ENCODE measurements at places on chromosomes 6 and 20.

- DNase-seq = no peak
Measured at GRCh38 chr20:35326740-35327073, 34.5 kb upstream of the FAM83C start.

DNA sequence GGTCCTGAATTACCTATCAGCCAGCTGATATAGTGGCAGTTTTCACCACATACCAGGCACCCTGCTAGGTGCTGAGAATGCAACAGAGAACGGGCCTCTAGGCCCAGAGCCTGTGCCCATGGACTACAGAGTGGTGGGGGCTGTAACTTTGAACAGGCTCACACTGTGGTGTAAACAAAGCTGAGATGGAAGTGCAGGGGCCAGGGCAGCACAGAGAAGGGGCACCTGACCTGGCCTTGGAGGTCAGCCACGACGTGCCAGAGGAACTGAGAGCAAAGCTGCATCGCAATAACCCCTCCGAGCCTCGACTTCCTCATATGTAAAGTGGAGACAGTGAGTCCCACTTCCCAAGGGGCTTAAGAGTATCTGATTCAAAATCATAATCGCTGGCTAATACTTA lies 105.8 kb downstream of the MAFB start:
- no peak for DNase-seq

DNA sequence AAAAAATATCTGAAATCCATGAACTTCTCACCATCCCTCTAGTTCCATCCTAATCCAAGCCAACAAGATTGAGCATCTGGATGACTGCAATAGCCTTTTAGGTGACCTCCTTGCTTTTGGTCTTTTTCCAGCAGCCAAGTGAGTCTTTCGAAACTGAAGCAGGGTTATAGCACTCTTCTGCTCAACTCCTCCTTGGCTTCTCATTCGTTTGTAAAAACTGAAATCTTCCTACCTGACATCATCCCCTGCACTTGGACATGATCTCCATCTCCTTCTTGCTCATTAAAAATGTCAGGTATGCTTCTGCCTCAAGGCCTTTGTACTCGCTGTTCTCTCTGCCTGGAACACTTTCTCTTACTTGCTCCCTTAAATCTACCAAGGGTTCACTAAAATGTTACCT lies 46.0 kb downstream of the STX7 start:
- DNase-seq = no peak

GRCh38 chr20:46438156-46438750 lies 31.8 kb upstream of the ELMO2 start:
- DNase-seq = peak; percentile 1

- no peak for DNase-seq
Measured at GRCh38 chr6:109595998-109596397, 95.0 kb downstream of the AK9 start.

- no peak for DNase-seq
Measured at GRCh38 chr6:15877231-15877630, 214.4 kb upstream of the DTNBP1 start.

DNA sequence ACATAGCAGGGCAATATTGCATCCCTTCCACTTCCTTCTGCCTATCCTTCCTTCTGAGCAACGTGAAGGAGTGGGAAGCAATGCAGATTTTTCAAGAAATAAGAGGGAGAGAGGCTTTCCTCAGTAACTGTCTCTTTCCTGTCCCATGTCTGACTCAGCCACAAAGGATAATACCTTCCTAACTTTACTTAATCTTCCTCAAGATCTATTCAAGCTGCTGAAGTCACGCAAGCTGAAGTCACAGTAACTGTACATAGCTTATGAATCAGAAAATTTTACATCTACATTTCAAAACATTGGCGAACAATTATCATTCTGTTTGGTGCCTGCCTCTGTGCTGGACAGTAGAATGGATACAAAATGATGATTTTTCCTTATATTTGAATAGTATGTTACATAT lies 86.4 kb upstream of the POU3F2 start:
- no peak for DNase-seq

GRCh38 chr20:8879669-8880068 lies 189.2 kb upstream of the PLCB4 start:
- no peak for DNase-seq

GRCh38 chr20:26208296-26209091 lies 511.8 kb upstream of the ZNF337 start:
- DNase-seq = peak; percentile 2

DNA sequence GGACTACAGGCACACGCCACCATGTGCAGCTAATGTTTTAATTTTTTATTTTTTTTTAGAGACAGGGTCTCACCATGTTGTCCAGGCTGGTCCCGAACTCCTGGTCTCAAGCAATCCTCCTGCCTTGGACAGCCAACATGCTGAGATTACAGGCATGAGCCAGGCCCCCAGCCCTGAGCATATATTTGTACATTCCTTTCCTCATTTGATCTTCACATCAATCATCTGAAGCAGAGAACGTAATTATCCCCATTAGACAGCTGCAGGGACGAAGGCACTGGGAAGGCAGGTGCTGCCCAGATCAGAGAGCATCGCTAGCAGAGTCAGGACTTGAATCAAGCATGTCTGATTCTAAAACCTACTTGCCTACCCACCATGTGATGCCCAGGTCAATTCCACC lies 41.0 kb upstream of the SIRPA start:
- no peak for DNase-seq

DNA sequence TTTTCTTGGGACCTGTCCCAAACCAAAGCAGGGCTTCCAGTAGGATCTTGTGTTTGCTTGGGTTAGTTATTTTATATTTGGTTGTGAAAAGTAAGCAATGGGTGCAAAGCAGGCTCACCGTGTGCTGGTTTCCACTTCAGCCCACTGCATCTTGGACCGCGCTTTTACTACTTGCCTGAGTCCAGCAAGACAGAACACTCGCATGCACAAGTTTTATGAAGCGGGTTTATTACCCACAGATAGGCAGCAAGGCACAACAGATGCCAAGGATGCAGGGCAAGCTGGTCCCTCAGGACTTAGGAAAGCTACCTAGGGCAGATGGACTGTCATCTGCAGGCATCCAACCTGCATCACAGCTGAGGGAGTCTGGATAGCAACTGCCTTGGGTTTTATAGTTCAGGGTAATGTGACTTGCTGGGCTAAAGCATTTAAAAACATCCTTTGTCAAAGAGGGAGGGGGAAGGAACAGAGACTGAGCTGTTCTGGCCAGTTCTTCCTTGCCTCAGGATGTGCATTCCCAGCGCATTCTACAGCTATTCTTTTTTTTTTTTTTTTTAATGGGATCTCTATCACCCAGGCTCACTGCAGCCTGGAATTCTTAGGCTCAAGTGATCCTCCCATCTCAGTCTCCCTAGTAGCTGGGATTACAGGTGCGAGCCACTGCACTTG lies 18.5 kb downstream of the CITED2 start:
- no peak for DNase-seq

DNA sequence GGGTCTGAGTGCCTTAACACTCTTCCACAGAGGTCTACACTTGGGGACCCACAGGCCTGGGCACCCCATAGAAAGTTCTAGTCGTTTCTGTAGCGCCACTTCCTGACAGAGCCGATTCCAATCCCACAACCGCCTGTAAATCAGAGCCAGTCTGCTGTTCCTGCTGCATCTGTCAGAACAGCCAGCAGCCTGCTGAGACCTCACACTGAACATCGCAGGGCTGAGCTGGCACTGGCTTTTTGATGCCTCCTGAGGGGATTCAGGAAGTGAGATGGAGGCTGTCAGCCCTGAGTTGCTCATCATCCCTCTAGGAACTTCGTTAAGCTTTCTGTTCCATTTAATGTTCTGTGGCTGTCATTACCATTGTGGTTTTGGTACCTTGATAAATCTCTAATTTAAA lies 48.9 kb downstream of the DCBLD1 start:
- DNase-seq = no peak

DNA sequence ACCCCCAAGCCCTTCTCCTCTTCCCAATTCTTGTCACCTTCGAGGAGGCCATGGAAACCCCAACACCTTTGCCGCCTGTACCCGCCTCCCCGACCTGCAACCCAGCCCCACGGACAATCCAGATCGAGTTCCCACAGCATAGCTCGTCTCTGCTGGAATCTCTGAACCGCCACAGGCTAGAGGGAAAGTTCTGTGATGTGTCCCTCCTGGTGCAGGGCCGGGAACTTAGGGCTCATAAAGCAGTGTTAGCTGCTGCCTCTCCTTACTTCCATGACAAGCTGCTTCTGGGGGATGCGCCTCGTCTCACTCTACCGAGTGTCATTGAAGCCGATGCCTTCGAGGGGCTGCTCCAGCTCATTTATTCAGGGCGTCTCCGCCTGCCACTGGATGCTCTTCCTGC lies 675 bp downstream of the ZBTB9 start:
- DNase-seq = no peak

DNA sequence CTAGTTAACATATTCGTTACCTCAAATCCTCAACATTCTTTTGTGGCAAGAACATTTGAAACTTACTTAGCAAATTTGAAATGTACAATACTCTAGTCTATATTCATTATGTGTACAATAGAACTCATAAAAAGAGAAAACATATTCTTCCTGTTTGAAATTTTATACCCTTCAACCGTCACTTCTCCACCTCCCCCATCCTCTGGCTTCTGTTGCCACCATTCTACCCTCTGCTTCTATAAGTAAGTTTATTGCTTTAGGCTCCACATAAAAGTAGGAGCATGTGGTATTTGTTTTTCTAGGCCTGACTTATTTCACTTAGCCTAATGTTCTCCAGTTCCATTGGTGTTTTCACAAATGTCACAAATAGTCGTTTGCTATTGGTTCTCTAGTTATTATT lies 205.3 kb downstream of the TENT5A start:
- DNase-seq = no peak

- no peak for DNase-seq
Measured at GRCh38 chr20:37868851-37869333, 34.0 kb upstream of the VSTM2L start.

DNA sequence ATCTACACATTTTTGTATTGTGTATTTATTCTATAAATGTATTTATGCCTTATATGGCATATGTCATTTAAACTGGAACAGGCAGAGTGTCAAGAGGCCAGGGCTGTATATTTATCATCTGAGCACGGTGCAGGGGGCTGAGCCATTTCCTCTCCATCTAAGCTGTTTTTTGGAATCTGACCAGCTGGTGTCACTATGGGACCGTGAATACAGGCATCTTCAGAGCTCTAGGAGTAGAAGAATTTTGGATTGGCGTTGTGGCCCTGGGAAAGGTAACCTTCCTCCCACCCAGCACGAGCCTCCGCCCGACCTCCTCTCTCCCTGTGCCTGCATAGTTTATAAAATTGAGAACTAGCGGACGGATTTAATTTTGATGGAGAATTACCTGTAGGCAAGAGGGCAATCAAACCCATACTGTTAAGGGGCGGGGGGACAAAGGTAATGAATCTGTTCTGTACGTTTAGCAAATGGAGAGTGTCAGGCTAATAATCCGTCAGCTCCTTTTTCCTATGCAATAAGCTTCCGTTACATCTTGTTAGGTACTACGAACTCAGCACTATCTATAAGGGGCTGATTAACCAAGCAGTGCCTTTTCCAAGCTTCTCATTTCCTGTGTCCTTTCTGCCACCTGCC lies 29.0 kb upstream of the EEF1E1 start:
- peak; percentile 15 for DNase-seq

DNA sequence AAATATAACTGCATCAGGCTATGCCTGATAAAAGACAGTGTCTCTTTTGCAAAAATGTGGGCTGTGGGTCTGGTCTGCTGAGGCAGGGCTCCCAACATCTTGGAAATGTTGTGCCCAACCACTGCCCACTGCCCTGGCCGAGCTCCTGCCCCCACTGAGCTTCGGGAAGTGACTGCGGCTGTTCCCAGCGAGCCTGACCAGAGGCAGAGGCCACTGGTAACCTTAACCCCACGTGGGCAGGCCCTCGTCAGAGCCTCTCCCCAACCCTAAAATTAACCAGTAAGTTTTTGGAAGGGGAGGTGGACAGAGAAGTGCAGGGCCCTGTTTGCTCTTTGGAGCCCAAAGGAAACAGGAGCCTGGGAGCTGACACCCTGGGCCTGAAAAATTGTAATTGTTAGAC lies 225.9 kb downstream of the MAFB start:
- DNase-seq = no peak

DNA sequence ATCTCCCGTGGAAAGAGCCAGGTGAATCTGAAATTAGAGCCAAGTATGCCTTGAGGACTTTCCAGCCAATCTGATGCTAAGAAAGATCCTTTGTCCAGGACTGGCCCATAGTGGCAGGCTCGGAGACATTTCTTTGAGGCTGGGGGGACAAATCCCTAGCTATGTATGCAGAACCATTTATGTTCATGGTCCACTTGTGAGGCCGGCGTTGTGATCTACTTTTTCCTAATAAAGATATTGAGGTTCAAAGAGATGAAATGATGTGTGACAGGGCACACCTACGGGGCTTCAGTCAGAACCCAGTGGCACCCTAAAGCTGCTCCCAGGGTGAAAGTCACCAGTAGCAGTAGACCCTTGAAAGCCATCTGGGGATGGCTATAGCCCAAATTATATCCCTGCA lies 120.3 kb upstream of the MAFB start:
- no peak for DNase-seq

GRCh38 chr6:132669690-132670291 lies 10.8 kb upstream of the TAAR1 start:
- DNase-seq = peak; percentile 9

DNA sequence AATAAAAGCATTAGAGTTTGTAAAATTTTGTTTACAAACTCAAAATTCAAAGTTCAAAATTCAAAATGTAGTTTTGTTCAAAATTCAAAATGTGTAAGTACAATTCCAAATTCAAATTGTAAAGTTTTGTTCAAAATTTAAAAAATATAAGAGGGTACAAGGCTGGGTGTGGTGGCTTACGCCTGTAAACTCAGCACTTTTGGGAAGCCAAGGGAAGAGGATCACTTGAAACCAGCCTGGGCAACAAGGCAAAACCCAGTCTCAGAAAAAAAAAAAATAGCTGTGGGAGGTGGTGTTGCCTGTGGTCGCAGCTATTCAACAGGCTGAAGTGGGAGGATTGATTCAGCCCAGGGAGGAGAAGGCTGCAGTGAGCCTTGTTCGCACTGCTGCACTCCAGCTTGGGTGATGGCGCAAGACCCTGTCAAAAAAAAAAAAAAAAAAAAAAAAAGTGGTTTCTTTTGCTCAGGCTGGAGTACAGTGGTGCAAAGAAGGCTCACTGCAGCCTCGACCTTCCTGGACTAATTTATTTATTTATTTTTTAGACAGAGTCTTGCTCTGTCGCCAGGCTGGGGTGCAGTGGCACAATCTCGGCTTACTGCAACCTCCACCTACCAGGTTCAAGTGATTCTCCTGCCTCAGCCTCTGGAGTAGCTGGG lies 5.4 kb upstream of the ZBTB12 start:
- DNase-seq = peak; percentile 30

DNA sequence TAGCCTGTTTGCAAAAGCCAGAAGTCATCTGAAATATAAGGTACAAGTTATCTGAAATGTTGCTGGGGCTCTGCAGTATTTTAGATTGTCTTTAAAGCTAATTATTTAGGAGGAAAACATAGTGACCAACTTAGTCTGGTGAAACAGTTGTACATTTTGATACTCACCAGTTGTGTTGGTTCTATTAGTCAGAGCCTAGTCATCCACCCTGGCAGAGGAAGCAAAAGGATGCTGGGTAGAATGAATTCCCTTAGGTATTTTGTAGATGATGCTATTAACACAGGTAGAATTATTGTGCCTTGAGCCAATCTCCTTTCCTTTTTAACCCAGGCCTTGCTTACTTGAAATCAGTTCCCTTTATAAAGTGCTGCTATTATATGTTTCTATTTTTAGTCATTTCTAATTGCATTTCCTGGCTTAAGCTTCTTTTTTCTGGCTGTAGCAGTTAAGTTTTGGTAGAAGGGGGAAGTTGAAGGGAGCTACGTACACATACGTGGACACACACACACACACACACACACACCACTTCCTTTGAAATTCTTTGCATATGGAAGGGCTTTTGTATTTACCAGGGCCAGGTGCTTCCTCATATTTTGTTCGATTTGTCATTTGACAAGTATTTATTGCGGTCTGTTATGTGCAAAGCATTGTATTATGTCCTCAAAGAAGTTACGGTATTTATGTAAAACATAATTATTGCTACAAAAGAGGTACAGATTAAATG lies 82.4 kb downstream of the RTN4IP1 start:
- no peak for DNase-seq

Data from DMS79 treated with DMSO at 0.1 percent for 48 hours (cell line).